Thoracic aorta (tissue), 2 donors: ENCODE measurements at places on chromosomes 7 and 10.

DNA sequence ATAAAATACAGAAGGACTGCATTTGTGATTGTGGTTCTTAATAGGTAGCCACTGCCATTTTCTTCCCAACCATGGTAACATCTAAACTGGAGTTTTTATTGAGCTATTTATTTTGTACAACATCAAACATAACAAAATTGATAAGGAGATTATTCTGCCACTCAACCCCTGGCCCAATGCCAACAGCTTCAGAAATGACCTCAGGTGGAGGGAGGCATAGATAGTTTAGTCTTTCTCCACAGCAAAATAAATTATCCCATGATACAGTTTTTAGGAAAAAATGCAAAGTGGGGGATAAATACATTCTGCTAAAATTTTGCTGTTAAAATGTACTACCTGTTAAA lies 57.6 kb downstream of the LRRTM3 start:
- no peak overlapping the region for H3K4me3 ChIP-seq
- no peaks in the 10 kb centered on the region for H3K27me3 ChIP-seq
- no peak for DNase-seq
- H3K4me1 ChIP-seq = no peaks in the 10 kb centered on the region
- H3K27ac ChIP-seq = no peak overlapping the region

DNA sequence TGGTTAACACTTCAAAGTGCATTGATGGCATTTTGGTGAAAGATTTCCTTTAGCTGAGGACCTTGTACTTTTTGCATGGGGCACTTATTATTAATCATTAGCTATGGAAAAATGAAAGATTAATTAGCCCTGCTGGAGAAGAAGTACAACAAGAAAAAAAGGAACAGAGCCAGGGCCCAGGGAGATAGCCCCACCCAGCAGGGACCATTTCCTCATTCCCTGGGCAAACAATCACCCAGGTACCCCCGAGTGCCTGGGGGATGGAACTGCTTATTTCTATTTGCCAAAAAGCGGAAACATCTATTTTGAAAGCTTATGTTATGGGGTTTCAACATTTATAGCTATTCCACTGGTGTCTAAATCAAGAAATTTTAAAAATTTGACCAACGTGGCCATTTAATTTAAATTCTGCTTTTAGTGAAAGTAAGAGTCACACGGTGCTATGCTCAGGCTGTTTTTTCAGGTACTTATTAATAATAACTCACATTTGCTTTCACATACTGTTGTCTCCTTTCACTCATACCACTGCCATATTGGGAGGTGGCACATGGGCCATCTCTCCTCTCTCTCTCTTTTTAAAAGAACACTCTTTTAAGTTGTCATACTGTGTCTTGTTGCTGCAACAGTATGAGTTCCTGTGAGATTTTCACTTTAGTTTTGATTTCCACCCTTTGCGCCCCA lies 143.6 kb upstream of the KIF5B start:
- no peak overlapping the region for H3K27ac ChIP-seq
- no peak overlapping the region for H3K4me3 ChIP-seq
- no peaks in the 10 kb centered on the region for H3K4me1 ChIP-seq
- no peak for DNase-seq
- no peaks in the 10 kb centered on the region for H3K36me3 ChIP-seq

DNA sequence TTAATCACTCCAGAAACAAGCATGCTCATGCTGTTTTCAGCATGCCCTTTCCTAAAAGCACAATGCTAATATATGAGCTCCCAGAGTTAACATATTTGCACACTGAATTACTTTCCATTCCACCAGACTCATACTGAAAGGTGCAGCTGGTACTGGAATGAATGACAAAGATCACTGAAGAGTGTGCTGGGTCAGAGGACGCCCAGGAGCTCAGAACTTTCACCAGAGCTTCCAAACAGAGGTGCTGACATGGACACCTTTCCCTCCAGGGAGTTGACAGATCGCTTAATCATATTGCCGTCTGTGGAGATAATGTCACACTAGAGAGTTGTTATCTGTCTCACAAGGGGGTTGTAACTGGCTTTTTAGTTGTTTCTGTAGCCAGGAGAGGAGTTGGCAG lies 292.9 kb downstream of the LHFPL3 start:
- H3K27ac ChIP-seq = no peak overlapping the region
- no peaks in the 10 kb centered on the region for H3K27me3 ChIP-seq
- no peak for DNase-seq
- H3K4me3 ChIP-seq = no peak overlapping the region

DNA sequence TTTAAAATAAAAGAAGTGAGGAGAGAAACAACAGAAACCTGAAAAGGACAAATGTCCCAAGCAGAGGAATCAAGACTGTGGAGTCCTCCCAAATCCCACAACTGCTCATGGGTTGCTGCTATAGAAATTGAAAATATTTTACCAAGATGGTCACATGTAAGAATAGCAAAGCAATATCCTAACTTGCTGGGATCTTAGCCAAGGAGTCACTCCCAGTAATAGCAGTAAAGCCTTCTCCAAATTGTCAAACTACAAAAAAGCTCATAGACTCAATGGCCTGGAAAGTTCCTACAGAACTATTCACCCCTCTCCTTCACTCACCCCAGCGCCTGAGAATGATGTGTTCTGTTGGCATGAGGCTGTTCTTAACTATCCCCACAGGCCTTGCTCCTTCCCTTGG lies 186.5 kb downstream of the ELMO1 start:
- no peak overlapping the region for H3K4me3 ChIP-seq
- H3K4me1 ChIP-seq = no peaks in the 10 kb centered on the region
- no peak overlapping the region for H3K27ac ChIP-seq
- DNase-seq = no peak
- H3K27me3 ChIP-seq = no peaks in the 10 kb centered on the region
- no peaks in the 10 kb centered on the region for H3K36me3 ChIP-seq

- H3K36me3 ChIP-seq = no peaks in the 10 kb centered on the region
- no peak overlapping the region for H3K4me3 ChIP-seq
- H3K27me3 ChIP-seq = no peaks in the 10 kb centered on the region
- DNase-seq = no peak
- H3K27ac ChIP-seq = no peak overlapping the region
These were observed 368 bp upstream of the SVOPL start for GRCh38 chr7:138701537-138701923.
